ENCODE measurements at places on chromosomes 5 and 9.

GRCh38 chr9:35680331-35681105 lies 6.8 kb downstream of the CA9 start:
- no peak for DNase-seq

DNA sequence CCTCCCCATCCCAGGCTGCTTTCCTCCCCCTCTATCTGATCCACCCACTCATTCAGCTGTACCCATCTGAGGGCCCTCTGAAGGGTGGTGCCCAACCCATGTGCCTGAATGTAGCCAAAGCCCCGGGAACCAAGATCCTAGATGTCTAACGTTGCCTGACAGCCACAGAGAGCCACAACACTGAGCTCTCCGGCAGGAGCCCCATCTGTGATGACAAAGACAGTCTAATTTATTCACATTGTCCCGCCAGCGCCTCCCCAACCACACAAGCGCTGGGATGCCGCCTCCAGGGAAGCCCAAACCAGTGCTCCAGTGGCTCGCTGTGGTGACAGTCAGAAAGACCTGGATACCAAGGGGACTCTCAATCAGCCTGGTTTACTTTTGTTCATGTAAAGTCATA lies 8.4 kb downstream of the IGFBPL1 start:
- no peak for DNase-seq

DNA sequence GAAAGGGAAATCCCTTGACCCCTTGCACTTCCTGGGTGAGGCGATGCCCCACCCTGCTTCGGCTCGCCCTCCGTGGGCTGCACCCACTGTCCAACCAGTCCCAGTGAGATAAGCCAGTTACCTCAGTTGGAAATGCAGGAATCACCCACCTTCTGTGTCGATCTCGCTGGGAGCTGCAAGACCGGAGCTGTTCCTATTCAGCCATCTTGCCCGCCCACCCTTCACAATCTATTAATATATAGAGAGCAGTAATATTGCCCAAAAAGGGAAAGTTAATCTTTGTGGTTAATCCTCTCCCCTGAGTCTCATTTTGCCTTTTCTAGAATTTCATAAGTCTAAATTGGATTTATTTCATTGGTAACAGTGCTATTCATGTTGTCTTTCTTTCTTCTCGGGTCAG lies 16.4 kb downstream of the SRD5A1 start:
- no peak for DNase-seq

DNA sequence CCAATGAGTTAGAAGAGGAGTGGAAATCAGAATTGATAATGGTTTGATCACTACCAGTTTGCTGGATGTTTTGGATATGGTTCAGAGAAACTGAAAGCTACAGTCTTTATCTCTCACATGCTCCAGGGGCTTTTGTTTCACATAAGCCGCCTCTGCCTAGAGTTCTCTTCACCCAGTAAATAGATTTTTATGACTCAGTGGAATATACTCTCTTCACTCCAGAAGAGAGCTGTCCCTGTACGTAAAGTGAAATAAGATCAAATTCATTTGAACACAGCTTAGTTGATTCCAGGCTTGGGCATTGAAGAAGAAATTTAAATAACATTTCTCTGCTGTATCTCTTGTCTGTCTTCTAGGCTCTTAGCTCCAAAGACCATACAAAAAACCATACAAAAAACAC lies 184.9 kb downstream of the TRPM3 start:
- DNase-seq = no peak

GRCh38 chr5:145855763-145856267 lies 17.0 kb downstream of the GRXCR2 start:
- DNase-seq = peak; percentile 25

- DNase-seq = no peak
Observed at GRCh38 chr5:126686451-126687126, 85.8 kb downstream of the PHAX start.

DNA sequence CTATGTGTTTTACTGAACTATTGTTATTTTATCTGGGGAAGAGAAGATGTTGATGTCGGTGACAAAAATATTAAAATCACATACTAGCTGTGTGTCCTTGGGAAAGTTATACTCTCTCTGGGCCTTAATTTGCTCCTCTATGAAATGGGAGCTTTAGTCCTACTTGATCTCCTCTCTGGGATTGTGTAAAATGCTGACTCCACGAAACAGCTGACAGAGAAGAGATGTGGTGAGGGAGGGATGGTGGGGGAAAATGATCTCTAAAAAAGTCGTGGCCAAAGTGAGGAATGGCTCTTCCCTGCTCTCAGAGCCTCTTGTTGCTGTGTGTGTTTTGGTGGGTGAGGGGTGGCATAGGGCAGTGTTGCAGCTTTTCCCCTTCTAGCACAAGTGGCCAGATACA lies 173.7 kb downstream of the MELK start:
- no peak for DNase-seq

DNA sequence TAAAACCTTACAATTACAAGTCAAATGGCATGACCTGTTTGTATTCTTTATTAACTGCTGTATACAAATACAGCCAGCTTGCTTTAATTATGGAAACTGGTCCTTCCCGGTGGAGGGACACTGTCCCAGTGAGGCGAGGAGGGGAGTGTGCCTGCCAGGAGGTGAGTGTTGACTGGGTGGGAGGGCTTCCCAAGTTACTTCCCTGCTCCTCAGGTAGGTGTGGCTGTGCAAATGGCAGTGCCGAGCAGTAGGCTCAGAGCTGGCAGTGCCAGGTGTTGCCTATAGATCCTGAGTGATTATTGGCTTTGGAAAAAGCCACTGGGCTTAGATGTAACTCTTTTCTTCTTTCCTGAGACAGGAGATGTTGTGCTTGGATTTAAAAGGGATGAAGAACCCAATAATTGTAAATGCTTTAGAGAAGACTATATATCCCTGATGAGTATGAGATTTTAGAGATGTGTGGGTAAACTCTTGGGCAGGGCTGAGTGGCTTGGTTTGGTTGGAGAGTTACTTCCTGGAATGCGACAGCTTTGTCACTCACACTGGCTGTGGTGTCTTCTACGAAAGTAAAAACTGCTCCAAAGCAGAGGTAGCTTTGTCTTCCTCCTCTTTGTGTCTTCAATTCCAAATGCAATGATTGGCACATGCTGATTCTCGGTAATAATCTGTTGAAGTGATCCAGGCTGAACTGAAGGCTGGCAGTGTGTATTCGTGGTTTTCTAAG lies 43.7 kb downstream of the GLRX start:
- DNase-seq = no peak

DNA sequence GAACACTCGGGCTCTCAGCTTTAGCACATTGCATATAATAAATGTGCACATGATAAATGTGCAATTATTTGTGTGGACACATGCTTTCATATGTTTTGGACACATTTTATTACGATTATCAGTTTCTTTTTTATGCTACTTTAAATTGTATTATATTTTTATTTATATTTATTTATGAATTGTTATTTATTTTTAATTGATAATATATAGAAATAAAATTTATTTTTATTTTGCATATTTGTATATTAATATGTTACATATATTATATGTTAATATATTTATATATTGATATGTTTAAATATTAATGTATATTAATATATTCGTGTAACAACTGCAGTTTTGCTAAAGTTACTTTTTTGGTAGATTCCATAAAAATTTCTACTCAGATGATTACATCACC lies 454.8 kb upstream of the CDH10 start:
- DNase-seq = no peak

DNA sequence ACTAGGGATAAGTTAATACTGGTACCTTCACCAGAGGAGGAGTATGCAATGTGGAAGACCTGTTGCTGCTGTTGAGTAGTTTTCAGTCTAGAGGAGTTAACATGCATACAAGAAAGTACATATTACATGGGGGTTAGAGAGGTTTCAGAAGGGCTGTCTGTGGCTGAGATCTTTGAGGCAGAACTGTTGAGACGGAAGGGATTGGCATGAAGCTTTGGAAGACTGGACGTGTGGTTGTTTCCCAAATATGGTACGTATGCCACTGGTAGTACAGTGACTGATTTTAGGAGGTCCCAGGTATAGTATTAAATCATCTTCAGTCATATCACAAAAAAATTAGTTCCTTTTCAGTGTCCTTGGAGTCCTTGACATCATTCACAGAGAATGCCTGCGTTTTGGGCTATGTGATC lies 17.6 kb downstream of the TNFAIP8 start:
- DNase-seq = no peak

Measured in nephron progenitor cell (in vitro differentiated cells).